ENCODE measurements at places on chromosomes 6 and 20.

- no peak for DNase-seq
These were observed 49.6 kb downstream of the KIZ start for GRCh38 chr20:21175433-21175832.

DNA sequence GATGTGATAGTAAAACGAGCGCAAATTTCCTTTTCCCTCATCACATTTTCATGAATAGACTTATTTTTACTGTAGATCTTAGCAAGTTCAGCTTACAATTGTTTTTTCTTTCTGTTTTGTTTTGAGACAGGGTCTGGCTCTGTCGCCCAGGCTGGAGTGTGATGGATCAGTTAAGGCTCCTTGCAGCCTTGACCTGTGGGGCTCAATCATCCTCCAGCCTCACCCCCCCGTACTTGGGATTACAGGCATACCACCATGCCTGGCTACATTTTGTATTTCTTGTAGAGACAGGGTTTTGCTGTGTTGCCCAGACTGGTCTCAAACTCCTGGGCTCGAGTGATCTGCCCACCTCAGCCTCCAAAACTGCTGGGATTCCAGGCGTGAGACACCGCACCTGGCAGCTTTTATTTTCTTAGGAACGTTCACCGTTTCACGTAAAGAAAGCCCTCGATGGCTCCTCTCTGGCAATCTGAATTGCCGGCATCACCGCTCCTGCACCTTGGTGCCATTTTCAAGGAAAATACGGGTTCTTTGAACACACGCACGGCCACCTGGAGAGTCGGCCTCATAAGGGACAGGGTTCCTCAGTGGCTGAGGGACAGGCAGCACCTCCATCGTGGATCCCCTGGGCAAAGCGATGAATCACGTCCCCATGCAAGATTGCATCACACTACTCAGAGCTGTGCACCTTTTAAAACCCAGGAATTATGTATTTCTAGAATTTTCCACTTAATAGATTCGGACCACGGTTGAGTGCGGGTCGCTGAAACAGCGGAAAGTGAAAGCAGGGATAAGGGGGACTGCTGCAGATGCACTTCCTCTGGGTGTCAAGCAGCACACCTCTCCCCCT lies 78.7 kb downstream of the IRF4 start:
- no peak for DNase-seq

- DNase-seq: peak; percentile 12
These were observed 5.4 kb upstream of the GINM1 start for GRCh38 chr6:149560736-149561135.

DNA sequence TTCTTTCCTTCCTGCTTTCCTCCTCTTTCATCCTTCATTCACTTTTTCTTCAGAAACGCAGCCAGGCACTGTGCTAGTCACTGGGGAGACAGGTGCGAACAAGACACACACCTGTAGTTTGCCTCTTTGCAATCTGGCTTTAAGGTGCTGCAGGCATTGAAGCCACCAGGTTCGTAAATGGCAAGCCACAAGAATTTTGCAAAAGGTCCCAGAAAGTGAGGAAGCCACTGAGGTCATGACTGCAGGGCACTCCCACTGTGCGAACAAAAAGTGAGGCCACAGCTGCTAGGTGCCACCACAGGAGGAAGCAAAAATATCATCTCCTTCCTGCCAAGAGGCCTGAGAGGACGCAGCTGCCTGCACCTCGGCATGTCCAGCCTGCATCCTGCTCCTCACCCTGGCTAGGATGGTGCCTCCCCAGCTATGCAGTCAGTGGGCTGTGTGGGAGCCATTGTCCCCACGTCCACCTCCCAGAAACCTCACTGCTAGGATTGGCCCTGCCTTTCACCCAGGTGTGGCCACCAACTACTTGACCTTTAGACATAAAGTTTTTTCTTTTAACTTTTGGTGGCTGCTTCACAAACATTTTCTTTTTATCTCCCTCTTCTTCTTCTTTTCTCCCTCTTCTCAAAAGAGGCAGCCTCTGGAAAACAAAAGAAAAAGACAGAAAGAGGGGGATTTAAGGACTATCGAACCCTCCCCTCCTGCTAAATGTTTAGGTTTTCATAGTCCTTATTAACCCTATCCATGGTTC lies 230.8 kb downstream of the BCAS1 start:
- DNase-seq: no peak

- DNase-seq: no peak
These were observed 210.1 kb upstream of the FUT9 start for GRCh38 chr6:95805699-95806098.

GRCh38 chr6:139625998-139626975 lies 251.8 kb upstream of the CITED2 start:
- DNase-seq: peak; percentile 22

- no peak for DNase-seq
These were observed 667.8 kb upstream of the GJE1 start for GRCh38 chr6:141464896-141465295.

- no peak for DNase-seq
These were observed 17.4 kb downstream of the SCML4 start for GRCh38 chr6:107806691-107807090.
